ENCODE measurements at places on chromosomes 16 and 17.

DNA sequence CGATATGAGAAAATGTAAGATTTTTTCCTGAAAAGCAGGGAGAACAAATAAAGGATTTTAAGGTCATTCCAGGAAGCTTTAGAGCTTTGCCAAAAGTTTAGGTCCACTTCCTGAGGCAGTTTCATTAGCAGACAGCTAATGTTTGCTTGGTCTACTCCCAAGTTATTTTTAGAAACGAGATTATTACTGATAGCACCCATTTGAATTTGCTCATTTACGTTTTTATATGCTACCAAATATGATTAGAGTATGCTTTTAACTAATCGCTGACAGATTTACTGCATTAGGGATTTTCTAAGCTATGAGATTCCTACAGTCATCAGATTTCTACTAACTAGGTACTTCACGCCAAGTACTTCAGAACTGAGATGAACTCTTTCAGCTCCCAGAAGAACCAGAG is 98.1 kb downstream of the WNT3 start:
- DNase-seq: no peak

GRCh38 chr17:1577583-1578013 is 15.0 kb upstream of the PITPNA start:
- DNase-seq: no peak

DNA sequence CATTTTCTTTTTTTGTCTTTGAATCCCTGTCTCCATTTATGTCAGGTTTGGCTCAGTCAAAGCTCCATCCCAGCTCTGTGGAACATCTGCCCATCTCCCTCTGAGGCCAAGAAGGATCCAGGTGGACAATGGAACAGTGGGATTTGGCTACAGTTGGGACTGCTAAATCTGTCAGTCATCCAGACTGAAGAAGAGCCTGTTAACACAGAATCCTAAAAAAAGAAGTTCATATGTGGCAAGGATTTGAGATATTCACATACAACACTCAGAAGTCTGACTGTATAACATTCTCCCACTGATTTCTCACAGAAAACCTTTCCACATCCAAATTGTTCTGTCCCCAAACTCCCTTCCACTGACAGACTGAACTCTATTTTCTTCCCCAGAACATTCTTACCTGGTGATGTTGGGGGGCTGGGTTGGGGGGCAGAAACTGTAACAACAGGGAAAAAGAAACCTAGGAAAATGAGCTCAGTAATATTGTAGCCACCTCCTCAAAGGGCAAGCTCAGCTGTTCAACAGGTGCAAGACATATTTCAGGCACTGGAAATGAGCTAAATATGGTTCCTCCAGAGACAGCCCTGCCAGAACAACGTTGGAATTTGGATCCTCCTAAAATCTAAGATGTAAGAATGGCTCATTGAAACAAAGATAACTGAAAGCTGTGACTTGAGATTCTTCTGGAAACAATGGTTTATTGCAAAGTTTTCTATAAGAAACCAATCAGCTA is 301.5 kb upstream of the CDH5 start:
- DNase-seq: no peak

GRCh38 chr17:67671493-67671892 is 46.2 kb upstream of the NOL11 start:
- no peak for DNase-seq

DNA sequence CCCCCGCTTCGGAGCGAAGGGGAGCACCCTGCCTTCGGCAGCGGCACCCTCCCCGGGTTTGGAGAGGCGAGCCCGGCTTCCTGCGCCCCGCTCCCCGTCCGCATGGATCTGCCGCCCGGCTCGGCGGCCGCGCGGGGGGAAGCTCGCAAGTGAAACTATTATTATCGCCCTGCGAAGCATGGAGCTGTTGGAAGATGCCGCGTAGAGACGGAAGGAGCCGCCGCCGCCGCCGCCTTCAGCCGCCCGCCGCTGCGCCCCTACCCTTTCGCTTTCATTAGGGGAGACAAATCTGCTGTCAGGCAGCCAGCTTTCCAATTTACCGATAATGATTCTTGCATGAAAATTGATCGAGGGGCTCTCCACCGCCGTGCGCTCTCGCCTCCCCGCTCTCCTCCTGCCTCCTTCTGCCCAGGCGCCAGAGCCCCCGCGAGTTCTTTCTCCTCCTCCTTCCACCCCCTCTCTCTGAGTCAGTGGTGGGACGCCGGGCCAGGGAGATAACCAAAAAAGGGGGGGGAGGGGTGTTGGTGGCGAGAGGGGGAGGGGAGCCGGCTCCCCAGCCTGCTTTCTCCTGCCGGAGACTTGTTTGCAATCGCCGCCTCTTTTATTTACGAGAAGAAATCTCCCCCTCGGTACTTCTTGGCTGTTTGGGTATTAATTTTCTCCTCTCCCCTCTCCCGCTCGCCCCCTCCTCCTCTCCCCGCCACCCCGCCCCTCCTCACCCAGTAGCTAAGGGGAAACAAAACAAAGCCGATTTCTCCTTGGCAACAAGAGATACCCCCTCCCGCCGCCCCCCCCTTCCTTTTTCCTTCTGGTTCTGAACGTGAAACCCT is 58.0 kb upstream of the GSE1 start:
- DNase-seq: no peak

GRCh38 chr17:51427856-51428255 is 167.5 kb downstream of the UTP18 start:
- DNase-seq: no peak

- peak; percentile 74 for DNase-seq
Measured at GRCh38 chr16:89217388-89218191, at the start of gene ZNF778. Gene ZNF778, plus strand, starts transcription at chr16:89217703. Its CDS starts 3,425 bp downstream, at chr16:89221128.
